ENCODE measurements at places on chromosomes 1 and 21.

DNA sequence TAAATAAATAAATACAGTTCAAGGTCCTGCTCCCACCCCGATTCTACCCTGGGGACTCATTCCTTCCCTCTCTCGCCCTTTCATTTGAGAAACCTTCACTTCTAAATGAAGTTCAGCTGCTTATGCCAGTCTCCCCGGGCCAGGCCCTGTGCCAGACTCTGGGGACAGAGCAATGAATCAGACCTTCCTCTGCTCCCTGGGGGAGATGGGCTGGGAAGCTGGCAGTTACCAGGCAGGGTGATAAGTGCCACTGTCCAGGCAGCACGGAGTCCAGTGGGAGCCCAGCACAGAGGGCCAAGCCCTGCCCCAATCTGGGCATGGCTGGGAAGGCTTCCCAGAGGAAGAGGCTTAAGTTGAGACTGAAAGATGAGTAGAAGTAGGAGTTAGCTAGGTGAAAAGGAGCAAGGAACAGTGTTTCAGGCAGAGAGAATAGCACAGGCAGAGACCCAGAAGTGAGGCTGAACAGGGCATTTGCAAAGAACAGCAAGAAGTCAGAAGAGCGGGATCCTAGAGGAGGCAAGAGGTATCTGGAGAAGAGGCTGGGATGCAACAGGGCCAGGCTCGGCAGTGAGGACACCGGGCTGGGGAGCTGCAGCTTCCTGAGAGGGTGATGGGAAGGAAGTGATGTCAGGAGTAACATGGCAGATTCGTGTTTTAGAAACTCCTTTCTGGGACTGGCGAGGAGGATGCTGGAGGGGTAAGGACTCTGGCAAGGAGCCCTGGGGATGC lies 13.5 kb downstream of the KCNQ4 start:
- DNase-seq = no peak

GRCh38 chr21:41435706-41436105 lies 9.7 kb downstream of the MX1 start:
- no peak for DNase-seq

DNA sequence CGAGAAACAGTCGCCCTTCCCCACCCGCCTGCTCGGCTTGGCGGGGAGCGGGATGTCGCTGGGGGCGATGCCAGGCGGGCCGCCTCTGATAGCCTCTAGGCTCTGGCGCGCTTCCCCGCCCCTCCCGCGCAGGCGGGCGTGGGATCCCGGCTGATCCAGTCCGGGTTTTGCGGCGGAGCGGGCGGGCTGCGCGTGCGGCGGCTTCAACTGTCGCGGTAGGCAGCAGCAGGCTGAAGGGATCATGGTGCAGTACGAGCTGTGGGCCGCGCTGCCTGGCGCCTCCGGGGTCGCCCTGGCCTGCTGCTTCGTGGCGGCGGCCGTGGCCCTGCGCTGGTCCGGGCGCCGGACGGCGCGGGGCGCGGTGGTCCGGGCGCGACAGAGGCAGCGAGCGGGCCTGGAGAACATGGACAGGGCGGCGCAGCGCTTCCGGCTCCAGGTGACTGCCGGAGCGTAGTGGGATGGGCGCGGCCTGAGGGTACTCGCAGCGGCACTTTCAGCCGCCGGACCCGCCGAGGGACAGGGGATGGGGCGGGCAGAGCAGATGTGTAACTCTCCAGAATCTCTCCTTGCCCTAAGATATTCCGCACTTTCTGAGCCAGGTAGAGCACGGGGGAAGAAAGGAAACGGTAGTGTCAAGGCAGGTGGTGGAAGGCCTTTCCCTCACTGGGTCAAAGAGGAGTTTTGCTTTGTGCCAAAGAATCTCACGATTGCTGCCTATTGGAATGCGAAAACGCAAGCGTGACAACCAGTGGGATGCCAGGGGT lies at the start of gene FAAH:
Gene FAAH, plus strand, starts transcription at position 210 of the 764 bp plus-strand sequence. Its CDS starts 32 bp downstream, at position 242.
- DNase-seq = peak; percentile 71

DNA sequence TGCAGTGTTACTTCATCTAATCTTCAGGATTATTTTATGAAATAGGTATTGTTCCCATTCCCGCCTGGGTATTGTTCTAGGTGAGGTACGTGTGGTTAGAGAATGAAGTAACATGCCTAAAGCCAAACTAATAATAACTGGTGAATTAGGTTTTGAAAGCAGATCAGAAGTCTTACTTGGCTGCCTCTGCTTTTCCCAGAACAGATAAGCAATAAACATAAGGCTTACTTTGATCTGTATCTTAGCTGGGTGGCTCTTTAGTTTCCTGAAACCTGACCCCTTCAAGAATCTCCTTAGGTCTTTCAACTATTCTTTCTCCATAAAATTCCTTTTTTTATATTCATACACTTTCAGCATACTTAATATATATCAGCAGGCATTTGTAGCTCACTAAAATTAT lies 65.3 kb downstream of the VAV3 start:
- no peak for DNase-seq

- DNase-seq = no peak
Observed at GRCh38 chr21:22115746-22116145, 1117.5 kb downstream of the NCAM2 start.

DNA sequence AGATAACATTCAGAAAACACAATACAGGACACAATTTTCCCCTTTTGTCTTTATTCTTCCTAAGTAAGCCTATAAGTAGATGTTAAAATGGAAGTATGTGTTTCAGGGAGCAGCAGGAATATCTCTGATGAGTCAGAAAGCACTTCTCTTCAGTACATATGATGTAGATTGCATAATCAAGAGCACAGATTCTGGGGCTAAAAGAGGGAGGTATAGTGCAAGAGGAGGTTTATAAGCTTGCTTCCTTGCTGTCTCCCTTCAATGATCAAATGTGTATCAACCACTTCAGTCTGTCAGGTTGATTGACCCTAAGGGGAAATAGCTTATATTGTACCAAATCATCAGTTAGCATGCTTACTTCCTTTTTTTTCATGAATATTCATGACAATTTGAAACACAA lies 822.8 kb downstream of the BRINP3 start:
- DNase-seq = no peak

GRCh38 chr1:34721646-34722355 lies 33.0 kb upstream of the GJB5 start:
- DNase-seq = no peak

DNA sequence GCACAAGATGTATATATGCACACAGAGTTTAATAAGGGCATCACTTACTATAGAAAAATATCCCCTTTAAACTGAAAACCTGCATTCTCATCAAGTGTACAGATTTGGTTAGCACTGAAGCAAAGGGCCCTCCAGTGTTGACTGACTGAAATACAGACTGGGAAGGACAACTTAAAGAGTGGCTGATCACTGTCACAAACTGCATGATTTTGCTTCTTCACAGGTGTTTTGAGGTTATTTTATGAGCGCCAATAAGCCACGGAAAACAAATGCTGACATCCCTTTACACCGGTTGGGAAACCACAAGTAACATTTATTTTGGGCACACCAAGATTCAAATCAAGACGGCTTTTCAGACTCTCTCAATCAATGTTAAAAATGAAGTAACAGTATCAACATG lies 30.9 kb upstream of the RAP1GAP start:
- no peak for DNase-seq

- no peak for DNase-seq
Observed at GRCh38 chr1:198681252-198681651, 42.4 kb downstream of the PTPRC start.

DNA sequence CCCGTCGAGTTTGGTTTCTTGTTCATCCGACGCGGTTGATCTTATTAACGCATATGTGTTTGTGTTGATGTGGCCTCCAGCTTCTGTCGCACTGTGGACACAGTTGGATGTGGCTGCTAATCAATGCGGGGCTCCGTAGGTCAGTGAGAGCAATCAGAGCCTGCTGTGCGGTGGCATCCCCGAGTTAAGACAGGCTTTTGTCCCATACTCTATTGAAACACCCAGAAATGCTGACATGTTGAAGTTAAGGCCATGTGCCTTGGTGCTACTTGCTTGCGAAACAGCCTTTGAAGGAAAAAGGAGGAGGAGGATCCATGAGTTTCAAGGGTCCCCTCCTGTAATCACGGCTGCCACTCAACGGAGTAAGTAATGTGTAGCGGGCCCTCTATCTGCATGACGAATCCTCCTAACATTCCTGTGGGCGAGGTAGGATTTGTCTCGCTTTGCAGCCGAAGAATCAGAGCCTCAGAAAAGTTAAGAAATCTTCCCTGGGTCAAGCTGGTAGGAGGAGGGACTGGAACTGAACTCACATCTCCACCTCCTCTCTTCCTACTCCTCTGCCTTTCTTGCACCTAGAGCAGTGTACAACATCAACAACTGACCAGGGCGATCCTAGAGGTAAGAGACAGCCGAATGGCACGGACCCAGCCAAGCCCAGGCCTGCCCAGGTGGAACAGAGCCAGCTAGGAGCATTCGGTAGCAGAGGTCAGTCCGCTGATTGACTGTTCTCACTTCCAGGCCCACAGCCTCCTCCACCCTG lies 19.5 kb downstream of the PDE9A start:
- DNase-seq = no peak

- DNase-seq = no peak
Observed at GRCh38 chr1:54266908-54267307, 66.9 kb downstream of the MRPL37 start.

GRCh38 chr1:156021093-156021428 lies 310 bp upstream of the SSR2 start:
- no peak for DNase-seq

GRCh38 chr1:202214089-202214843 lies 20.7 kb downstream of the LGR6 start:
- no peak for DNase-seq

GRCh38 chr1:115642168-115643072 lies 650 bp downstream of the VANGL1 start:
- no peak for DNase-seq
